ENCODE measurements at places on chromosomes 5 and 9. TPM values are rescaled to one million over a fixed set of nuclear protein-coding genes. Genes with fewer than 3 reads are reported as not detected.

- peaks cover 7% of the 10 kb centered on the region for H3K4me1 ChIP-seq
- no peak for DNase-seq
- no peak overlapping the region for H3K27ac ChIP-seq
- peaks cover 43% of the 10 kb centered on the region for H3K27me3 ChIP-seq
- H3K36me3 ChIP-seq: no peaks in the 10 kb centered on the region
These were observed 2.8 kb downstream of the SLC6A3 start for GRCh38 chr5:1442222-1443145.

Gene ARAP3
- 5.2 TPM for total RNA-seq

Gene OR1Q1
- total RNA-seq: not detected

Gene C9orf153
- 0.26 TPM for total RNA-seq

Gene AFAP1L1
- not detected for total RNA-seq

DNA sequence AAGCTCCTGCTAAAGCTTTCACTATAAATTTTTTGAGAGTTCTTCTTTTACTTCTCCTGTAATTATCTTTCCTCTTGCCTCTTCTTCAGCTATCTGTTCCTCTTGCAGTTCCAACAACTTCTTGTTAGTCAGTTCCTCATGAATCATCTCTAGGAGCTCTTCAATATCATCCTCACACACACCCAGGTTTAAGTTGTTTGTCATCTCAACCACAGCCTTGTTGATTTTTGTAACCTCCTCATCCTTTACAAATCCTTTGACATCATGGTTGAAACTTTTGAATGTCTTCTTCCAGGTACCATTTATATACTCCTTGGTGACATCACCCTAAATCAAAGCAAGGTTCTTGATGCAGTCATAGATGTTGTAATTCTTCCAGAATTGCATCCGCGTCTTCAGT lies 106.3 kb upstream of the MAMDC2 start:
- H3K4me3 ChIP-seq: no peak overlapping the region
- peaks cover 3% of the 10 kb centered on the region for H3K36me3 ChIP-seq
- no peak overlapping the region for H3K27ac ChIP-seq

- no peak for DNase-seq
- no peaks in the 10 kb centered on the region for H3K27me3 ChIP-seq
- peaks cover 14% of the 10 kb centered on the region for H3K4me1 ChIP-seq
- H3K27ac ChIP-seq: no peak overlapping the region
- no peak overlapping the region for H3K4me3 ChIP-seq
These were observed 17.4 kb upstream of the FYB1 start for GRCh38 chr5:39236718-39237117.

- H3K4me3 ChIP-seq: no peak overlapping the region
- peak; percentile 34 for DNase-seq
- H3K27me3 ChIP-seq: no peaks in the 10 kb centered on the region
- no peaks in the 10 kb centered on the region for H3K36me3 ChIP-seq
- no peak overlapping the region for H3K27ac ChIP-seq
- H3K4me1 ChIP-seq: peaks cover 12% of the 10 kb centered on the region
These were observed 39.3 kb upstream of the CDC42SE2 start for GRCh38 chr5:131224387-131225201.

Gene DDX4
- total RNA-seq: not detected

DNA sequence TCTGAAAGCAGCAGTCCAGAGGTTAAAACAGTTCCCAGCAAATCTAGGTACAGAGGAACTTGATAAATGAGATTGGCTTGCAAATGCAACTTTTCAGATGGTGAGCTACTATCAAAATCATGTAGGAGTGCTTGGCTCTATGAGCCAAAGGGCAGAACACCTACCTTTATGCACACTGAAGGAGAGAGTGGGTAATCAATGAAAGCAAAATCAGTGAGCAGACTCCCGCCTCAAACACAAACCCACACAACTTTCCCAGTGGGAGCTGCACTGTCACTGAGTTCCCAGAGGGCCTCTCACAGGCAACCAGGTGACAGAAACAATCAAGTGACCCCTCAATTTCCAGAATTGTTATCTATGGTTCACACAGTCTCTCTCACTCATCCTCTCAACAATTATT lies 8.5 kb downstream of the ARL15 start:
- DNase-seq: no peak
- no peak overlapping the region for H3K4me3 ChIP-seq
- no peak overlapping the region for H3K27ac ChIP-seq
- no peaks in the 10 kb centered on the region for H3K27me3 ChIP-seq
- peaks cover 15% of the 10 kb centered on the region for H3K4me1 ChIP-seq
- no peaks in the 10 kb centered on the region for H3K36me3 ChIP-seq

DNA sequence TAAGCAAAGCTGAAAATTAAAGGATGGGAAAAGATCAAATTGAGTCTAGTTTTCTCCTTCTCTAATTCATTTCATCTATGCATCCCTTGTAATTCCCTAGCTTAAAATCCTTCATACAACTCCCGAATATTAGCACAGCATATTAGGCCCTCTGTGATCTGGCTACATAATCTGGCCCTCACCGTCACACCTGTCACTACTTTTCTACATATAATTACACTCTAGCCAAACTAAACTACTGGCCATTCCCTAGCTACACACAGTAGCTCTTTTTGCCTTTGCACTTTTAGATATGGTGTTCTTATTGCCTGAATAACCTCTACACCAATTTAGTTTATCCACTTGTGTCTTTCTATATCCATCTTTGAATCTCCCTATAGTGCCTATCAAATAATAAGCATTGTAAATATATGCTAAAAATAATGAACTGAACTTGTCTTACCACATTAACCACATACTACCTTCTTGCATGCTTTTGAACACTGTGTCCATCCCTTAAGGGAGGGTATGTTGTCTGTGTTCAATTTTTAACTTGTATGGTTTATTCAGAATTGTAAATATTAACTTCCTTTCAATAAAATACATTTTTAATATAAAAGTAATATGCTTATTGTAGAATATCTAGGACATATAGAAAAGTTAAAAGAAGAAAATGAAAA lies 15.9 kb downstream of the RANBP6 start:
- no peak for DNase-seq
- H3K27me3 ChIP-seq: no peaks in the 10 kb centered on the region
- H3K27ac ChIP-seq: no peak overlapping the region

DNA sequence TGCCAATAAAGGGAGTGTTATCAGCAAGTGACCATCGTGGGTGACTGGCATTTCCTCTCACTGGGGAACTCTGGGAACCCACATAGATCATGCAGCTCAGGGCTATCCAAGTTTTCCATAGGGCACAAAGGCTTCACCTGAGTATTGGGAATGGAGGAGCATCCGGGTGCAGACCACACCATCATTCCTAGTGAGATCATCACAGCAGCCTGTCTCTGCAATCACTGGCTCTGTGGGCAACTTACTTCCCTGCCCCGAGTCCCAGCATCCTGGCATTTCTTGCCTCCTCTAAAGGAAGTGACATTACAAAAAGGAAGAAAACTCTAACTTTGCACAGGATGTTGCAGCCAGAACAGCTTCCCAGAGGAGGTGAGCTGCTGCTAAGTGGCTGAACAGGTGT lies 80.6 kb upstream of the SHB start:
- H3K27ac ChIP-seq: no peak overlapping the region
- no peaks in the 10 kb centered on the region for H3K4me1 ChIP-seq
- no peak for DNase-seq
- no peaks in the 10 kb centered on the region for H3K36me3 ChIP-seq

Gene FAM169A
- total RNA-seq: 9.0 TPM

DNA sequence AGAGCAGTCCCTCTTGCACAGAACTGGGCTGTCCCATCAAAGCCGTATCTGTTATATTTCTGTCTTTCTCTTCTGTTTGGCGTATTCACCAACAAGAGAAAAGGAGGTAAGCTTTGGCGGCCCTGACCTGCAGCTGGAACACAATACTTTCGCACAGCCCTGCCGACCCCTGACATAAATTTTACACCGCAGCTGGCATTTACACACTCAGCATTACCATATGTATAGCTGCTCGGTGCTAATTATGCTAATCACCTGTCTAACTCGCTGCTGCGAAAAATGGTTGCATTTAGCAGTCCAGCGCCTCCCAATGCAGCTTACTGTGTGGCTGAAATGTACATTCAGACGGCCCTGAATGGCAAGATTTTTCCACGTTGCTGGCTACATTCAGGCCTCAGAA lies 20.8 kb downstream of the PTCH1 start:
- H3K27me3 ChIP-seq: peaks cover 4% of the 10 kb centered on the region
- no peaks in the 10 kb centered on the region for H3K36me3 ChIP-seq
- H3K4me3 ChIP-seq: no peak overlapping the region
- DNase-seq: no peak
- no peak overlapping the region for H3K27ac ChIP-seq

Gene FAM78A
- 36.2 TPM for total RNA-seq

Data from activated CD4-positive, alpha-beta memory T cell treated with anti-CD3 and anti-CD28 coated beads for 36 hours (primary cell).